Epithelial cell of umbilical artery (primary cell): ENCODE measurements at places on chromosomes 5 and 9. TPM values are rescaled to one million over a fixed set of nuclear protein-coding genes. Genes with fewer than 3 reads are reported as not detected.

Gene DND1
- total RNA-seq, result 0.15 TPM in 1 of 2 replicates, not detected in the other

Gene GHR
- total RNA-seq, result 0.30 and 0.65 TPM in 2 replicates

Gene C5orf58
- not detected in 2 replicates for total RNA-seq

Gene KIAA0825
- total RNA-seq, result 1.3 and 2.0 TPM in 2 replicates

Gene LRRTM2
- under 0.01 and 3.0 TPM in 2 replicates for total RNA-seq

Gene DCTN4
- total RNA-seq, result 26.7 and 27.9 TPM in 2 replicates

Gene ECM2
- 0.32 TPM in 1 of 2 replicates, not detected in the other for total RNA-seq

Gene LCN15
- total RNA-seq, result not detected in 2 replicates

Gene ROR2
- under 0.01 TPM in 2 replicates for total RNA-seq

Gene RASGEF1C
- not detected in 2 replicates for total RNA-seq

Gene SLCO6A1
- not detected in 2 replicates for total RNA-seq

Gene DNAI1
- total RNA-seq, result not detected in 2 replicates

Gene BASP1
- 92.2 and 249 TPM in 2 replicates for total RNA-seq

Gene WDR38
- total RNA-seq, result not detected in 2 replicates

Gene GRXCR2
- total RNA-seq, result not detected in 2 replicates

Gene FOXD4L4
- under 0.01 TPM in 1 of 2 replicates, not detected in the other for total RNA-seq

Gene SLC25A46
- total RNA-seq, result 71.8 and 103 TPM in 2 replicates
